ENCODE measurements at places on chromosomes 6 and 20.

- DNase-seq: no peak
Observed at GRCh38 chr20:40258931-40259330, 430.1 kb downstream of the MAFB start.

DNA sequence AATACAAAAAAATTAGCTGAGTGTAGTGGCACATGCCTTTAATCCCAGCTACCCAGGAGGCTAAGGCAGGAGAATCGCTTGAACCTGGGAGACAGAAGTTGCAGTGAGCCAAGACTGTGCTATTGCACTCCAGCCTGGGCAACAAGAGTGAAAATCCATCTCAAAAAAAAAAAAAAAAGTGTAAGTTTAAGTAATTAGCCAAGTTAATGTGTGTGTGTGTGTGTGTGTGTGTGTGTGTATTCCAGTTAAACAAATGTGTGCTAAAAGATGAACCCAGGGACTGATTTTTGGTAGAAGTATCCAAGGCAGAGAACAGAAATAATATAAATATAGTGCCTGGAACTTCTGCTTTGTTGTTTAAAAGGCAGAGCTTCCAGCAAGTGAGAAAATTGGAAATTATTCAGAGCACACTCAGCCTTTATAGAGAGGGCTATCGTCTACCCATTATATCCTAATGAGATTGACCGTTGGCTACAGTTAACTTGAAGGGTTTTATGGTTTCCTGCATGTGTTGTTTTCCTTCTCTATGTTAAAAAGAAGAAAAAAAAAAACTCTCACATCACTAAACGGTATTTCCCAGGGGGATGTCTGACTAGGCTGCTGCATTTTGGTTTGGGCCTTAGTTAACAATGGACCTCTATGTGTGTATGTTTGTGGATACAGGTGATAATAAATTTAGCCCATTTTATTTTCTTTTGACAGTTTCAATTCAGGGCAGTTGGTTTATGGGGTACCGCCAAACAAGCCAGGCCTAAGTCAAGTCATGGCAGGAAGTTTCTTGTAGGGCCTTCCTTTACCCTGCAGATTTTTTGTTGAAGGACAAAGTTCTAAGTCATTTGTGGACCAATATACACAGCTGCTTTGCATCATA is 9.8 kb downstream of the SOX4 start:
- DNase-seq: no peak

- no peak for DNase-seq
Observed at GRCh38 chr6:113597231-113597583, 259.9 kb upstream of the MARCKS start.

DNA sequence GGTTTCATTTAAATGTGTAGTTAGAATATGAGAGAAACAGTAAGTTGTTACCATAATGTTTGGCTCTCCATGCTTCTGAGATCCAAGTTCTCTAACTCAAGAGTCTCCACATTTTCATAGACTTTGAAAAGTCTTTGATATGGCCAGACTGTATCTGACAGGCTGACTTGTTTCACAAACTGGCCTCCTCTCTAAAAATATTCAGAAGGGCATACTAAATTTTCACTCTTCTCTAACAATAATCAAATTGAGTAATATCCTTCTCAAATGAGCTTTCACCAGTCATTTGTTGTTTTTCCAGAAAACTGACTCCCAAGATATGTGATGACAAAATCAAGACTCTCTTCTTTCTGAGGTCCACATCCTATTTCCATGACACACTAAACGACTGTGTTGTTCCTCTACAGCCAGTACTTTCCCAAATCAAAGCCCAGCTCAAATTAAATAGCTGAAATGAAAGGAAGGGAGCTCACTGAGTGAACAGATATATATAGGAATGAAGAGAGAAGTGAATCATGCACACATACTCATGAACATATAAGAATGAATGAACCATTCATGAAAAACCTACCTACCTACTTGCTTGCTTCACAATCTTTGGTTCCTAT is 15.1 kb downstream of the HIVEP2 start:
- no peak for DNase-seq

- no peak for DNase-seq
Observed at GRCh38 chr20:57651881-57652605, 31.8 kb upstream of the ZBP1 start.

DNA sequence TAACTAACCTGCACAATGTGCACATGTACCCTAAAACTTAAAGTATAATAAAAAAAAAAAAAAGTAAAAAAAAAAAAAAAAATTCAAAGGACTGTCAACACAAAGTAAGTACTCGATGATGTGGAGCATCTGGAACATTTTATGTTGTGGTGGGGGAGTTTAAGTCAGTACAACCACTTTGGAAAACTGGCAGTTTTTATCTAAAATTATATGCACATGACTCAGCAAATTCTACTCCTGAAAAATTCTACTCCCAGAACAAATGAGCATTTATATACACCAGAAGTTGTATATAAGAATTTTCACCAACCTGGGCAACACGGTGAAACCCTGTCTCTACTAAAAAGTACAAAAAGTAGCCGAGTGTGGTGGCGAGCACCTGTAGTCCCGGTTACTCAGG is 36.9 kb upstream of the CCDC28A start:
- no peak for DNase-seq

- DNase-seq: no peak
Observed at GRCh38 chr20:50020288-50020687, 37.5 kb downstream of the SNAI1 start.

- no peak for DNase-seq
Observed at GRCh38 chr6:44009425-44010321, 117.6 kb downstream of the MRPL14 start.

- DNase-seq: no peak
Observed at GRCh38 chr20:18907353-18907752, 93.8 kb downstream of the SCP2D1 start.

DNA sequence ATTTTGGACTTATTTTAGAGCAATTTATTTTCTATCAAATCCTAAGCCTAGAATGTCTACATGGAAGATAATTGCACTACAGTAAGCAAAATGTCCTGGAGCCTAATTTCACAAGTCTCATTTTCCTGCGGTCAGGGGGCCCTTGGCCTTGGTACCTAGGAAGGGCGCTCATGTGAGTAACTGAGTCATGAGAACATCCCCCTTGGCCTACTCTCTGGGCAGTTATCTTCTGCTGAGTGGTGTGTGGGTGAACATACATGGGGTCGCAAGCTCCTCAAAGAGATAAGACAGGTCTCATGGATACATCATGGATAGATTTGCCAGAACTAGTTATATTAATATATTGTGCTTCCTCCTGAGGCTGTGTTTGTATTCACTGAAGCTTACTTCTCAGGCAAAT is 211.2 kb upstream of the MARCKS start:
- DNase-seq: no peak

- peak; percentile 51 for DNase-seq
Observed at GRCh38 chr20:38804682-38805501, 605 bp upstream of the PPP1R16B start.

GRCh38 chr20:54494303-54495006 is 19.1 kb downstream of the DOK5 start:
- no peak for DNase-seq

DNA sequence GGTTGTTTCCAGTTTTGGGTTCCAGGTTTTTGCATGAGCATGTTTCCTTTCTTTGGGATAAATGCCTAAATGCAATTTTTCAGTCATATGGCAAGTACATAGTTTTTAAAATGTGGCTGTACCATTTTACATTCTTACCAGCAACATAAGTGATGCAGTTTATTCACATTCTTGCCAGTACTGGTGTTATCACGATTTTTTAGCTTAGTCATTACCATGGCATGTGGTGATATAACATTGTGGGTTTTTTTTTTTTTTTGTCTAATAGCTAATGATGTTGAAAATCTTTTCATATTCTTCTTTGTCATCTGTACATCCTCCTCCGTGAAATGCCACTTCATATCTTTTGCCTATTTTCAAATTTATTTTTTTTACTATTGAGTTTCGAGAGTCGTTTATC is 2.9 kb upstream of the TDRD6 start:
- DNase-seq: no peak

GRCh38 chr20:36120241-36120640 is 34.3 kb upstream of the EPB41L1 start:
- no peak for DNase-seq

- DNase-seq: no peak
Observed at GRCh38 chr20:59676851-59677182, 72.5 kb downstream of the PHACTR3 start.

DNA sequence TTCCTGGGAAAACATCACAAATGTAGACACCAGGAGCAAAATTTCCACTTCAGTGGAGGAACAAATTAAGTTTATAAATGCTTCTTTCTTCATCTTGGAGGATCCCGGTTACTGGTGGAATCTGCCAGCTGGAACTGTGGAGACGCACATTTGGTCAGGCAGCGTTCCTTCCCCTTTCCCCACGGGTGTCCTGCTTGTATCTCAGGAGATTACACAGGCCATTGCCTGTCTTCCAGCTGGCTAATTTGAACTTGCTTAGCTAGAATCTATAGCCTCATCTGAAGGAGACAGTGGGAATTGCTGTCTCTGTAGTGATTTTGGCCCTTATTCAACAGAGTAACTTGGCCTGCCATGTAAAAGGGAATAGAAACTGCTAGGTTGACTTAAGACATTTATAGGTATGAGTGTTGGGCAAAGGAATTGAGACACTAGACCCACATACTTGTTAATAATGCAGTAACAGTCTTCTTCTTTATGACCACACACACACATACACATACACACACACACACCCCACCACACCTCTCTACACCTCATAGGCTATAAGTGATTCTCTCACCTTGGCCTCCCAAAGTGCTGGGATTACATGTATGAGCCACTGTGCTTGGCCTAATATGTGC is 34.4 kb downstream of the TSBP1 start:
- no peak for DNase-seq

- no peak for DNase-seq
Observed at GRCh38 chr6:79631693-79632172, 604 bp downstream of the SH3BGRL2 start.

- DNase-seq: no peak
Observed at GRCh38 chr6:146581968-146582367, 16.8 kb upstream of the ADGB start.

GRCh38 chr20:48823960-48824498 is 3.8 kb downstream of the PREX1 start:
- peak; percentile 45 for DNase-seq

DNA sequence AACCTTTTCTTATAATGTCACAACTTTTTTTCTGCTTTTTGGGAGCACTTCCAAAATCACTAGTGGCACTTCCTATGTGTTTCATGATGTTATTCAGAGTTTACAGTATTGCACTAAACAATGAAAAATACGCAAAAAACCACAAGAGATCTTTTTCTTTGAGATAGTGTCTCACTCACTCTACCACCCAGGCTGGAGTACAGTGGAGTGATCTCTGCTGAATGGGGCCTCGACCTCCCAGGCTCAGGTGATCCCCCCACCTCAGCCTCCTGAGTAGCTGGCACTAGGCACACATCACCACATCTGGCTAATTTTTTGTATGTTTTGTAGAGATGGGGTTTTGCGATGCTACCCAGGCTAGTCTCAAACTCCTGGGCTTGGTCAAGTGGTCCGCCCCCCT is 158.7 kb downstream of the COL21A1 start:
- DNase-seq: no peak

- no peak for DNase-seq
Observed at GRCh38 chr6:11279284-11279689, 46.8 kb upstream of the NEDD9 start.

- no peak for DNase-seq
Observed at GRCh38 chr6:56962441-56962840, 7.5 kb downstream of the BEND6 start.

- no peak for DNase-seq
Observed at GRCh38 chr20:47319517-47320252, 36.8 kb downstream of the ZMYND8 start.

DNA sequence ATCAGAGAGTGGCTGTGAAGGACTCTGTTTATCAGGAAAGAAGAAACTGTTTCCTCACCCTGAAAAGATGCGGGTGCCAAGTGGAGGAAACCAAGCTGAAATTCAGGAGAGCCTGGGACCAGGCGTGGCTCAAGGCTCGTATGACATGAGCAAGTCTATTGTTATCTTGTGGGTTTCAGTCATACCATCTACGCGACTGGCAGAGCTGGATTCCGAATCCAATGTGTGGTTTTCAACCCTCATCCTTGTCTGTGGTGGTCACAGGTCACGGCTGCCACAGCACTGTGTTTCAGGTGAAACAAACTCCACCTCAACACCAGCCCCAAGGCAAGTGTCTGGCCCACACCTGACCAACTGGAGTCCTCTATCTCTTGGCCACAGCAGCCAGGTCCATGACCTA is 9.1 kb downstream of the MC3R start:
- DNase-seq: no peak

GRCh38 chr6:67633058-67633457 is 1002.0 kb upstream of the ADGRB3 start:
- no peak for DNase-seq
